ENCODE measurements at places on chromosomes 2 and 18. TPM values are rescaled to one million over a fixed set of nuclear protein-coding genes. Genes with fewer than 3 reads are reported as not detected.

DNA sequence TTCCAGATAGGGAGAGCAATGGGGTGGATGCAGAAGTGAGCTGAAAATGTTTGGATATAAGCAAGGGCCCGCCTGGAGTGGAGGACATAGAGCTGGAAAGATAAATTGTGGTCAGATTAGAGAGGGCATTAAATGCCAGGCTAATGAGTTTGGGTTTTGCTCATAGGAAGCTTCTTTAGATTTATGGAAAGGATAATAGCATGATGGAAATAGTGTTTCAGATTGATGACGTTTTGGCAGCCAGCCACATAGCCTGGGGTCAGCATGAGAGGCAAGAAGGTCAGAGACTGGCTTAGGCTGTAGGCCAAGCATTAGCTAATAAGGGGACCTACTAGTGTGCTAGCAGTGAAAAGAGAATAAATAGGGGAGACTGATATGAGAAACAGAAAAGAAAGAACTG, 321.6 kb downstream of the STK39 start:
- no peak for DNase-seq

DNA sequence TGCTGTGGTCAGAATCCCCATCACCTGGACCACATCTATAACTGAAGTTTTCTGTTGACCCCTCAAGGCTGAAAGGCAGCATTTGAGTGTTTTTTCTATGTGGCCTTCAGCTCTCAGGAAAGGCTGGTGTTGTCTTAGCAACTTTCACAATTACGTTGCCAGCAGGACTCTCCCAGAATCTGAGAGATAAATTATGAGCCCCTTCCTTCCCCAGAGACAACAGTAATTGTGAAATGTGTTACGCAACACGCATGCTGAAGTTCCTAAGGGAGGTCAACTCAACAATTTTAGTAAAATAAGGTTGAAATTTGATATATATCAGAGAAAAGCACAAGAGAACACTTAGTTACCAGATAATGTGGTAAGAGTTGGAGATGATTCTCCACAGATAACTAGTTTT, 216.5 kb upstream of the SLC8A1 start:
- DNase-seq = no peak

DNA sequence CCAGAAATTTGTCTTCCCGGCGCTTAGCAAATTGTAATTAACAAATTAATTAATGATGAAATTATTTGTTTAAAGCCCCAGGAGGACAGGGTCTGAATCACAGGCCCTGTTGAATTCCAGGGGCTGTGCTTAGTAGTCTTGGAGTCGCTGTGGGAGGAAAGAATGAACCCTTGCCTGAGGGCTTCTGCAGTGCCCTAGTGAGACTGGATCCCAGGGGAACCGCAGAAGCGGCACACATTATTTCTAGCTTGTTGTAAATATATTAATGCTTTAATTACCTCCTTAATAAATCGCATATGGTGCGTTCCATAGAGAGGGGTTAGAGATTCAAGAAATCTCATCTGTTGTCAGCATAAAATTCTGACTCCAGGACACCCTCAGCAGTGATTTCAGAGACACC, 235.4 kb downstream of the CELF4 start:
- no peak for DNase-seq

DNA sequence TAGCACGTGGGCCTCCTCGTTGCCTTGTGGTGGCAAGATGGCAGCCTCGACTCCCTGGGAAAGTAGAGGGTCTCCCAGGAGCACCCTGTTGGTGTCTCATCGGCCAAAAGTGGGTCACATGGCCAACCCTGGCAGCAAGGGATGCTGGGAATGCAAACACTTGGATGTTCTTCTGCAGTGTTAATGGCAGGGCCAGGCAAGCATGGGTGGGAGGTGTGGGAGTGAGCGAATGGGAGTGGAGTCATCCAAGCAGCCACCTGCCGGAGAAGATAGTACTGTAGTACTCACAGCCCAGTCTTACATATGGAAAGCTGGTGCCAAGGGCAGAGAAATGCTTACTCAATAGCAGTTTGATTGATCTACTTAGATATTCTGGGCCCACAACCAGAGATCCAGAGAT, 122.2 kb downstream of the INHBB start:
- DNase-seq = no peak

DNA sequence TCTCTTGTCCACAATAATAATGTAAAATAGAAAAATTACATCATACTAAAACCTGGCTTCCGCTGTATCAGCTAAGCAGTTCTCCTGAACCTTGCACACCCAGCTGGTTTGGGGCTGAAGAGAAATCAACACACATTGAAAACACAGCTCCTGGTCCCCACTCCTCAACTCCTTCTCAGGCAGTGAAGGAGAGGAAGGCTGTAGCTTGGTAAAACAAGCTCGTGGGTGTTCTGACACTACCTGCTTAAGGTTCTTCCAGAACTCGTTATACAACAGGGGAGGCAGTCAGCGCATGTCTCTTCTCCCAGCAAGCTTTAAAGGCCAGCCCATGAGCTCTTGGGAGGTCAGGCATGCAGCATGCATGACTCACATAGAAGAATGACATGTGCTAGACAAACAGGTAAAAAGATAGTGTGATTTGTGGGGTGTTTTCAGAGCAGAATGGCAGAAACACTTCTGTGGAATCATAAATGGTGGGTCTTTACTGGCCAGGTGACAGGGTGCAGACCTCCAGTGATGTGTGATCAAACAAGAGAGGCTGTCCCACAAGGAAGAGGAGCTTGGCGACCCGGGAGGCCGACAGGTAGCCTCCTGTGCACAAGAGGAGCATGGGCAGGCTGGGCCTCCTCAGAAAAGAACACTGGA, 69.1 kb downstream of the UXS1 start:
- no peak for DNase-seq

DNA sequence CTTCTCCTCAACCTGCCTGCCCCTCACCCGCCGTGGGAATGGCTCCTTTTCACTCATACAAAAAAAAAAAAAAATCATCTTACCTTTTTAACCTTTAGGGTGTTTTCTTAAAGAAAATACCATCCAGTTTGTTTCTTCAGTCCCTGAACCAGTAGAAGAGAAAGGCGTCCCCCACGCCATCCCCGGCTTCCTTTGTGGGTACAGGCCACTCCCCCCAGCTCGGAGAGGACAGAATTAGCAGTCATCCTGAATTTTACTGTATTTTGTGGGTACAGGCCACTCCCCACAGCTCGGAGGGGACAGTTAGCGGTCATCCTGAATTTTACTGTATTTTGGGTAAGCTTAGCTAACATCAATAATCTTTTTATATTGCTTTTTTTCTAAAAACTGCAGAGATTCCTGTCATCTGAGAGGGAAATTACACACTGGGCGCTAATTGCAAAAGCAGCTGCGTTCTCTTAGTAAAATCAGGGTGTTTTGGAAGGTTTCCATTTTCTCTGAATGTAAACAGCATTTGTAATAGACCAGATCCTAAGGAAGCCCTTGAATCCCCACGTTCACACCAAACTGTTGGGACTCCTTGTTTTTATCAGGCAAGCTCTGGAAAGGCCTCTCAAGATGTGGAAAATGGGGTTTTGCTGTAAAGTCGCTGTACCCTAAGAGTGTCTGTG, 72.5 kb downstream of the NFATC1 start:
- DNase-seq = no peak

DNA sequence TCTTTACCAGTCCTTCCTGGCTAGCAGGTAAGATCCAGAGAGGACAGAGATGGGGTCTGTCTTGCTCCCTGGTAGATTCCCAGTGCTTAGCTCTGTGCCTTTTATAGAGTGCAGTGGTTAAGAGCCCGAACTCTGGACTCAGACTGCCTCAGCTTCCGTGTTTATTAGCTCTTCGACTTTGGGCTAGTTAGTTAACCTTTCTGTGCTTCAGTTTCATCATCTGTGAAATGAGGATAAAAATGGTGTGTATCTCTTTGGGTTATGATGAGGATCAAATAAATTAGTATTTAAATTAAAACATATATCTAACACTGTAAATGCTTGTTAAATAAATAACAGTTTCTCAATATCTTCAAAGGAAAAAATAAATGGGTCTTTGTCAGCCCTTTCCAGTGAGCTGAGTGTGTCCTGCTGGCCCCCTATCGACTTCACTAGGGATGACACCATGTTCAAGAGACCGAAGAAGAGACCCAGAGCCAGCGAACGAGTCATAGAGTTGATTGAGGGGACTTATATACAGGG, 38.2 kb downstream of the CERS6 start:
- DNase-seq = no peak

Gene RBBP8
- 76.4 TPM for total RNA-seq

Gene IDH1
- 333 TPM for total RNA-seq

- DNase-seq = no peak
Observed at GRCh38 chr2:145846982-145847381, 1327.1 kb upstream of the ZEB2 start.

DNA sequence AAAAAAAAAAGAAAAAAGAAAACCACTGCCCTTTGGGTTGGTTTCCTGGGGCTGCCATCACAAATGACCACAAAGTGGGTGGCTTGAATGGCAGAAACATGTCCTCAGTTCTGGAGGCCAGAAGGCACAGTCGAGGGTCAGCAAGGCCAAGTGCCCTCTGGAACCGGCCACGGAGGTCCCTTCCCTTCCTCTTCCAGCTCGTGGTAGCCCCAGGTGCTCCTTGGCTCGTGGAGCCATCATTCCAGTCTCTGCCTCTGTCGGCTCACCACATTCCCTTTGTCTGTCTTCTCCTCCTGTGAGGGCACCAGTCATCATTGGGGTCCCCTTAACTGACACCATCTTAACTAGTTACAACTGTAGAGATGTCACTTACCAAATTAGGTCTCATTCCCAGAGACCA, 8.5 kb upstream of the NFATC1 start:
- DNase-seq = no peak

Gene CPS1
- 9.2 TPM for total RNA-seq

DNA sequence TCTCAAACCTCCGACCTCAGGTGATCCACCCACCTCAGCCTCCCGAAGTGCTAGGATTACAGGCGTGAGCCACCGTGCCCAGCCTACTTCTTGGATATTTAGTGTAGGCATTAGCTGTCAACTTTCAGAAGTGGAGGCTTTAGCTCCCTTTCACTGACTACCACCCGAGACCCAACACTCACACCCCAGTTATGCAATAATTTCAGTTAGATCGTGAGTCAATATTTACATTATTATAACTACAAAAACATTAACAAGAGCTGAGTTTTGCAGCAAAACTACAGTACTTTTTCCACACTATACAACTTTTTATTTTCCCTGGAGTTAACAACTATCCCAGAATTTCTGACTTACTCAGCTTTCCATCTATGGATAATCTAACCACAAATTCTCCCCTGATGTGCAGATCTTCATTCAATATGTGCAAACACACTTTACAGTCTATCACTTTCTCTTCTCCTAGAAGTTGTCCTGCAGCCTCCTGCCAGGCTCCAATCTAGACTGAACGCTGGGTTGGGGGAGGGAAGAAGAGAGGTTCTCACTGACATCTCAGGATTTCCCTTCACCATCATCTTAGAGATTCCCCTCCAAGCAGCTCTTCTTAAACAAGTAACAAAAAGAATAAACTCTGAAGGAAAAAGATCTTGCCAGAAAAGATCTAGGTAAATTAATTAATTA, 10.1 kb downstream of the TBC1D8 start:
- DNase-seq = no peak

Gene ACADL
- total RNA-seq = 2.0 TPM

GRCh38 chr2:73307720-73308119, 14.4 kb upstream of the EGR4 start:
- no peak for DNase-seq

DNA sequence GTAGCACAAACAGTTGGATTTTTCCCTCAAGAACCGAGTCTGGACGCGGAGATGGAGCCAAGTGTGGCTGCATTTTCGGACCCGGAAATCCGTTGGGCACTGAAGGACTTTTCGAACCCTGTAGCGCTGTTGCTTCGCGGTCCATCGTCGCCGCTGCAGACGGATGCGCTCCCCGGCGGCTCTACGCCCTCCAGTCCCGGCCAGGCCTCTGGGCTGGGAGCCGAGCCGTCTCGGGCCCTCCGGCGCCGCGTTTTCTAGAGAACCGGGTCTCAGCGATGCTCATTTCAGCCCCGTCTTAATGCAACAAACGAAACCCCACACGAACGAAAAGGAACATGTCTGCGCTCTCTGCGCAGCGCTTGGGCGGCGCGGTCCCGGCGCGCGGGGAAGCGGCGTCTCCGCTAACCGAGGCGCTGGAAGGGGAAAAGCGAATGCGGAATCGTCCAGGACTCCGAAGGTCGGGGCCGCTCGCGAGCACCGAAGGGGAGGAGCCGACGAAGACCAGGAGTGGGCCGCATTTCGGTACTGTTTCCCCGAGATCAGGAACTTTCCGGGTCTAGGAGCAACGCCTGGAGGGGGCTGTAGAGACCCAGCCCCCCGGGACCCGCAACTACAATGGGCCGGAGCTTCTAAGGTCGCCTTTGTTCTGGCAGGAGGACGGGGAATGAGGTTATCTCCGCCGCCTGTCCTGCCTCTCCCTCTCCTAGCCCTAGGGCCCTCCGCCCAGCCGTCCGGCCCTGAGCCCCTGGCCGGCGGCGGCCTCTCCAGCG, 3.2 kb downstream of the EMX1 start:
- DNase-seq = no peak

Gene CXCR1
- total RNA-seq = not detected
